NK-92 treated with Interleukin-12 subunit alpha and Interleukin-12 subunit beta, amount 100 ng/mL, for 24 hours (cell line): ENCODE measurements at places on chromosomes 16 and 17.
A peak's percentile ranks its signal among the peaks of the same experiment; 100 is the strongest.

DNA sequence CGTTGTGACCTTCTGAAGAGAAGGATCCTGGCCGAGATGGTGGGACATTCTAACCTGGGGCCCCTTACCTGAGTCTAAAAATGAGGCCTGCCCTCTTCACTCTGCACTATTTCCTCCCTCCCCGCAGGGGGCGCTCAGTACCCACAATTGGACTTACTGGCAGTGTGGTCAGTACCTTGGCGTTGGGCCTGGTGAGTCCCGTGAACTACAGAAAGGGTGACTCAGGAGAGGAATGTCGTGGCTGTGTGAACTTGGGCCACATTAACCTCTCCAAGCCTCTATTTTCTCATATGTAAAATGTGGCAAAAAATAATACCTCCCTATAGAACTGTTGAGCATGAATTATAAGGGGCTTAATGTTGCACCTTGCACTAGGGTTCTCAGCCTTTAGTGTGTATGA is 3.9 kb downstream of the RSAD1 start:
- peak; percentile 73 for DNase-seq

DNA sequence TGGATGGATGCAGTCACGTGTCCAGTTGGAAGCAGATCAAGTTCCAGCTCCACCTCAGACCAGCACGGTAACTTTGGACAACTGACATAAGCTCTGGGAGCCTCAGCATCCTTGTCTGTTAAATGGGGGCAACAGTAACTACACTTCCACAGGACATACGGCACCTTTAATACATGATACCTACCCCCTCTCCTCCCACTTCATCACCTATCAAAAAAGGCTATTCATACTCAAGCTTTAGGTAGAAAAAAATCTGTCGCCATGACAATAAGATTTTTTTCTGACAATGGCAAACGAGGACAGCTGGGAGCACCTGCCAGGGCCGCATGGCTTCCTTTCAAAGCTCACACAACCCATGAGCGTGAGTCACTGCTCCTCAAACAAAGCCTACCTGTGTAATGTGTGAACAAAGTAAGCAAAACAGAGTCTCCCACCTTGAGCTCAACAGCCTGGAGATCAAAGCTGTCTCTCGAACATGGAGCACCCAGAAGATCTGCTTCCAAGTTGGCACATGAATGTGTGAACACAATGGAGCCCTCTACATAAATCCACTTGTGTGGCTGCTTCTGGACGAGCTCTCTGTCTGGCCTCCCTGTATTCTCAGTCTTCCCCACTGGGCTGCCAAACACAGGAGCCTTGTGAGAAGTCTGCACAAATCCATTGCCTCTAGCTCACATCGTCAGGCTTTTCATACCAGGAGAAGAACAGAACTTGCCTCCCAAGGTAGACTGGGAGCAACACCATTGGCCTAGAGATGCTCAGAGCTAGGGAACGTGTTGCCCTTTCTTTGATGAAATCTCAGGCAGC is 459.7 kb downstream of the SOX9 start:
- no peak for DNase-seq

DNA sequence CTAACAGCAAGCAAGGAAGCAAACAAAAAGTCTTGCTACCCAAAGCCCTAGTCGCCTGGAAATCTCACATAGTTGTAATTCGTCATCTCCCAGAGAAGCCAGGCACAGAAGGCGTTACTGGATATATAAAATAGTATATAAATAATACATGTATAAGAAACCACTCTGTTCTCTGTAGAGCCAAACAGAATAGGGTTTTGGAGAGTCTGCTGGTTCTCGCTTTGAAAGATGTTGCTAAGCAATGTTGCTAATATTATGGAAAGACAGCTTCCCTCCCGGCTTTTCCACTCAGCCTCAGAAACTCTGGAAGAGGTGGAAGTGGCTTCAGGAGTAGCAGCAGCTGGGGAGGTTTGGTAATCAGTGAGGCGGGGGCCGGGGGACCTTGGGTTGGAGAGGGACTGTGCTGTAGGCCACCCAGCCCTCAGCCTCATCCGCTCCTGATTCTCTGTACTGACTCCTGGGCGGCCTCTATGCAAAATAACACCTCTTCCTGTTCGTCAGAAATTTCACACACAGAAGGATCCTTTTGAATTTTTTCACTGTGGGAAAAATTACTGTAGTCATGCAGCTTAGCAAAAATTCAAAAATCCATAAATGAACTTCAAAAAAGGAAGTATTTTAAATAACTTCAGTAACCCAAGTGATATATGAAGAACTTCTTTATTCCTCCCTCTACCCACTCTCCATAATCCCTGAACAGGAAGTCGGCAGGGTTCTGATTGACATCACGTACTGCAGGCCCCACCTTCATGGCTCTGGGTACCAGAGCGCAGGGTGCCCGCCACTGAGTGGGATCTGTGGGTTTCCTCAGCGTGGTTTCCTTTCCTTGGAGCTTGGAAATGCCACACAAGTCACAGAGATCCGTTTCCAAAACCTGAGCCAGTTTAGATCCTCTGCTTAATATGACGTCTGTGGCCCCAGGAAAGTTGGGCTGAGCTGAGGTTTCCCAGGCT is 51.4 kb downstream of the RAP1GAP2 start:
- DNase-seq = no peak

- DNase-seq = no peak
These were observed 201.4 kb downstream of the CHD9NB start for GRCh38 chr16:52851211-52851740.

GRCh38 chr17:45374501-45374900 is 57.7 kb upstream of the MAP3K14 start:
- no peak for DNase-seq
